K562 (cell line): ENCODE measurements at places on chromosomes 2 and 18. TPM values are rescaled to one million over a fixed set of nuclear protein-coding genes. Genes with fewer than 3 reads are reported as not detected.

DNA sequence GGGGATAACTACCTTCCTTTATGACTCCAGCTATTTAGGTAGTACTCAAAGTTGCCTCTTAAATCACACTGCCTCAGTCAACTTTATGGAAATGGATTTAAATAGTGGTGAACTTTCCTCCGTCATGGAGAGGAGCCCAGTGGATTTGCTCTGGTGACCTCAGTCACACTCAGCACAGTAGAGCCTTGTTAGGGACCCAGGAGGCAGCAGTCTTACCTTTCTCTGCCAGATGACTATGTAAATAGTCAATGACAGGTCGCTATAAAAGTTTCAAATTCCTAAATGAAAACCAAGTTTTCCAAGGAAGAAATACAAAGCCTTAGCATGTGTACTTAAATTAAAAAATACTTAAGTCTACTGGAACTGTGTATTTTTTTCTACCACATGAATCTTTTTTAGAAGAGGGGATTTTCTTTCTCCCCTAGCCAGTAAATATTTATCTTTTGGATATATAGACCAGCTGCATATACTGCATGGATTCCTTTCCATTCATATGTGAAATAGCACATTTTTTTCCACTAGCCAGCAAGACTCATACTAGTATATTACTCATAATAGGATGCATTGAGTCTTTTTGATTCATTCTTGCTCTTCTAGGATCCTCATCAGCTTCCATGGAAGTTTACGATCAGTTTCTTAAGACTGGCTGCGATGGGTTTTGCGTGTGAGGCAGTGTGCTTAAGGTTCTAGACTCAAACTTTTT is 147.1 kb downstream of the FMNL2 start:
- DNase-seq: no peak
- H3K27ac ChIP-seq: no peak overlapping the region
- no peaks in the 10 kb centered on the region for H3K27me3 ChIP-seq
- H3K4me1 ChIP-seq: no peaks in the 10 kb centered on the region
- no peak overlapping the region for H3K4me3 ChIP-seq
- no peaks in the 10 kb centered on the region for H3K36me3 ChIP-seq

The NYAP2 gene
- 0.04 TPM in 2 replicates for total RNA-seq

DNA sequence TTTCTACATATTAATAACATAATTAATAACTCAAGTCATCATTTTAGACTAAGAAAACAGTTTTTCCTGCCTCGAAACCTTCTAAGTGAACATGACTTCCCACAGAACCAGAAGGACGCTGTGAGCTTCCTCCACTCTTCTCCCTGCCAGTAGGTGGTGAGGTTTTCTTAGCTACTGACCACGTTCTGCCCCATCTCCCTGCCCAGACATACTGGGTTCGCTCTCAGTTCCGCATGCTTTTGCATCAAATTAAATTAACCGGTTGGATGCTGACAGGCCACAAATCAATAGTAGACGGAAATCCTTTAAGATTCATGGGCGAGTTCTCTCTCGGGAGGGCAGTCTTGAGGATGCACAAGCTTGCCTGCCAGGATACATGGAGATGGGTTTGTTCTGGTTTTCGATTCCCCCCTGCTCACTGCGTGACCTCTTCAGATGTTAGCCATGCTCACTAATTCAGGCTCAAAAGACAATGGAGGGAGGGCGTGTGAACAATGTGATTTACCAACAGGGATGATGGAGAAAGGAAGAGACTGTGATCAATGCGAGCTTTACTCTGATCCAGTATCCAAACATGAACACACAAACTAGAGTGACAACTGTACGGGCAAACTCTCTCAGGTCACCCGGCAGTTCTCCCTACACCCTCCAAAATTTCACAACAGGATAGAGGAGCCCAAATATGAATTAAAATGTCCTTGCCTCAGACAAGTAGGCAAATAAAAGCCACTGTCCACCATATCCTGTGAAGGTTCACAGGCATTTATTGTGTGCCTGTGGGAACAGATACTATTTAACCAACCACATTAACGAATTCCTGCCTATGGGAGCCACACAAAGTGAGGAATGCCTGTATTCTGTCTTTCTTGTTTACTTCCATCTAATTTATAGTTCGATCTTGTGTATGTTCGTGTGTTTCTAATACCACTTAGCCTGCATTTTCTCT is 375.7 kb downstream of the EIPR1 start:
- no peaks in the 10 kb centered on the region for H3K36me3 ChIP-seq
- no peaks in the 10 kb centered on the region for H3K4me1 ChIP-seq
- DNase-seq: no peak
- peaks cover 19% of the 10 kb centered on the region for H3K27me3 ChIP-seq
- no peak overlapping the region for H3K27ac ChIP-seq
- no peak overlapping the region for H3K4me3 ChIP-seq

GRCh38 chr18:63237881-63238692 is 81.5 kb downstream of the BCL2 start:
- no peaks in the 10 kb centered on the region for H3K4me1 ChIP-seq
- H3K36me3 ChIP-seq: no peaks in the 10 kb centered on the region
- H3K27ac ChIP-seq: no peak overlapping the region
- DNase-seq: no peak

DNA sequence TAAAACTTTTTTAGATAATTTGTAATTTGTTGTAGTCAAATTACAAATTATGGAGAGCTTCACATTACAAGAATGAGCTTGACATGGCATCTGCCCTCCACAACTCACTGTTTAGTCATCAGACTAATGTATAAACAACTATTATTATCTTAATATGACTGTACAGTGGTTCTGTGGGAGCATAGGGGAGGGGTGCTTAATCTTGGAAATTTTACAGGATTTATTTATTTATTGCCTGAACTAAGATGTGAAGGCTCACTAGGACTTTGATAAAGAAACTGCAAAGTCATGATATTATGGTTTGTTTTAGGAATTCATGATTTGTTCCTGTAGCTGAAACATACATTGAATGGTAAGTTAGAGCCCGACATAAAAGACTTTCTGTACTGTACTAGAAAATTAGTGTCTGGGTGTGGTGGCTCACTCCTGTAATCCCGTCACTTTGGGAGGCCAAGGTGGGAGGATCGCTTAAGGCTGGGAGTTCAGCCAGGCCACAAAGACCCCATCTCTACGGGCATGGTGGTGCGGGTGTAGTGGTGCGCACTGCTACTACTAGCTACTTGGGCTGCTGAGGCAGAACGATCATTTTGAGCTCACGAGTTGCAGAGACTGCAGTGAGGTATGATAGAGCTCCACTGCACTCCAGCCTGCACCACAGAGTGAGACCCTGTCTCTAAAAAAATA is 2.1 kb downstream of the MARCHF7 start:
- DNase-seq: no peak
- H3K4me1 ChIP-seq: peaks cover 11% of the 10 kb centered on the region
- H3K27me3 ChIP-seq: no peaks in the 10 kb centered on the region; the same call in 2 of the 3 replicates
- H3K36me3 ChIP-seq: peaks cover 59% of the 10 kb centered on the region
- peak overlapping the region; percentile 99 for H3K27ac ChIP-seq
- H3K4me3 ChIP-seq: peak overlapping the region; percentile 88

The TMEM182 gene
- 5.2 and 7.6 TPM in 2 replicates for total RNA-seq

DNA sequence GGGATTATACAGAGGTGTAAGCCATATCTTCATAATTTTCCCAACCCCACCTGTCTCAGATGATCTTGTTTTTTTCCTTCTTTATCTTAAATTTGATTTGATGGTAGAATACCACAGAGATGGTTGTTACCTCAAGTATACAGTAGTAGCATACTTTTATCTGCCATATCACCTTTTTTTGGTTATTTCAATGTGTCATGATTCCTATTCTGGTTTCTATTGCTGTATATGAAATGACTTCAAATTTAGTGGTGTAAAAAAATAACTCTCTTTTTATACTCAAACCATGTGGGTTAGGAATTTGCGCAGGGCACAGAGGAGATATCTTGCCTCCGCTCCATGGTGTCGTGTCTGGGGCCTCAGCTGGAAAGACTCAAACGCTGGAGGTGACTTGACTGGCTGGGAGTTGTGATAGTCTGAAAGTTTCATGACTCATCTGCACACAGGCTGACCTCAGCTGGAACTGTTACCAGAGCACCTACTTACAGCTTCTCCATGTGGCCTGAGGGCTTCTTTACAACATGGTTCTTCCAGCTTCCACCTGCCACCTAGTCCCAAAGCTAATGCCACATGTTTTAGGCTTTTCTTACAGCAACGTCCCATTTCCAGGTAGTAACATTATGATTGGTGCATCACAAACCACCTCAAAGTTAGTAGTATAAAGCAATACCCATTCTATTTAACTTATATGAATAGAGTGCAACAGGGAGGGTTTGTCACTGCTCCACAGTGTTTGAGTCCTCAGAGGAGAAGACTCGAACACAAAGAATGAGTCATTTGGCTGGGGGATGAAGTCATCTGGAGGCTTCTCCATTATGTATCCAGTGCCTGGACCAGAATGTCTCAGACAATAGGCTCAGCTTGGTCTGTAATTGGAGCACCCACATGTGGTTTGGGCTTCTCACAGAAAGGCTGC is 82.3 kb upstream of the XPO1 start:
- peak overlapping the region; percentile 86 for H3K27ac ChIP-seq
- peak; percentile 86 for DNase-seq
- H3K27me3 ChIP-seq: no peaks in the 10 kb centered on the region
